OCI-LY7 (cell line): ENCODE measurements at places on chromosomes 2 and 18. TPM values are rescaled to one million over a fixed set of nuclear protein-coding genes. Genes with fewer than 3 reads are reported as not detected.

DNA sequence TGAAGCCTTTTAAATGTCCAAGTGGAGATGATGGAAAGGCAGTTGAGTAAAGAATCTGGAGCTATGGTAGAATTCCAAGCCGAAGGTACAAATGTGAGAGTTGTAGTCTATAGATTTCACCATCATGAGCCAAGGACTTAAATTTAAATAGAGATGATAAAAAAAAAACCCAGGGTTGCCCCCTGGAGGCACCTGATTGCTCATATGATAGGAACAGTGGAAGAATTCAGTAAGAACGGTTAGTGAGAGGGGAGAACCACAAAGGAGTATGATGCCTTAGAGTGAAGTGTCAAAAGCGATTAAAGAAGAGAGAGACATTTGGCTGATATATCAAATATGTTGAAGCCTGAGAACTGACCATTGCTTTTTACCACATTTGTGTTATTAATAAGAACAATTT is 11.9 kb downstream of the NYAP2 start:
- DNase-seq, result peak; percentile 28

GRCh38 chr2:38959938-38960608 is 70.4 kb downstream of the ARHGEF33 start:
- DNase-seq, result no peak

DNA sequence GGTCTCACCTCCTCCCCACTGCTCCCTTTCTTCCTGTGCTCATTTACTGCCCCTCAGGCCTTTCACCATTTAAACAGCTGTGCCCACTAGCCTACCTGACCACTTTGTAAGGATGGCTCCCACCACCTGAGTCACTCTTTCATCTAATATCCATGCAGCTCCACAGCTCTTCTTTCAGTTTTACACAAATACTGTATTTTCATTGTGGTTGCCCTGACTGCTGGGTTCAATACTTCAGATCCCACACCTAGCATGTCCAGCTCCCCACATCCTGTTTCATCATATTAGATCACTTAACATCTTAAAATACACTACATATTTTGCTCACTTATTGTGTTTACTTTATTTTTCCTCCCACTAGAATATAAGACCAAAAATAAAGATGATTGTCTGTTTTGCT is 1110.6 kb downstream of the TSN start:
- no peak for DNase-seq

SLC25A52 gene
- total RNA-seq, result not detected in 2 replicates

GPD2 gene
- total RNA-seq, result 20.2 and 22.9 TPM in 2 replicates
